ENCODE measurements at places on chromosomes 5 and 9.

DNA sequence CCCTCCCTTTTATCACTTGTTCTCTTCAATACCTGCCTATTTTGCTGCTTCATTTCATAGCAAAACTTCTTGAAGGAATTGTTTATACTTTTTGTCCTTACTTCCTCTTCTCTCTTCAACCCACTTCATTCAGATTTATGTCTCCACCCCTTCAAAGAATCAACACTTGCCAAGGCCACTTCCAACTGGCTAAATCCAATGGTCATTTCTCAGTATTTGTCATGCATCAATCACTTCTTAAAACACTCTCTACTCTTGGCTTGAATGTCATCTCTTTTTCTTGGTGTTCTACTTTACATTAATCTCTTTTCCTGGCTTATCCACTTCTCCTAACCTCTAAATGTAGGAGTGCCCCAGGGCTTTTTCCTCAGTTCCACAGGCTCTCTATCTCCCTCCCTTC is 8.3 kb upstream of the FCHO2 start:
- DNase-seq: no peak

DNA sequence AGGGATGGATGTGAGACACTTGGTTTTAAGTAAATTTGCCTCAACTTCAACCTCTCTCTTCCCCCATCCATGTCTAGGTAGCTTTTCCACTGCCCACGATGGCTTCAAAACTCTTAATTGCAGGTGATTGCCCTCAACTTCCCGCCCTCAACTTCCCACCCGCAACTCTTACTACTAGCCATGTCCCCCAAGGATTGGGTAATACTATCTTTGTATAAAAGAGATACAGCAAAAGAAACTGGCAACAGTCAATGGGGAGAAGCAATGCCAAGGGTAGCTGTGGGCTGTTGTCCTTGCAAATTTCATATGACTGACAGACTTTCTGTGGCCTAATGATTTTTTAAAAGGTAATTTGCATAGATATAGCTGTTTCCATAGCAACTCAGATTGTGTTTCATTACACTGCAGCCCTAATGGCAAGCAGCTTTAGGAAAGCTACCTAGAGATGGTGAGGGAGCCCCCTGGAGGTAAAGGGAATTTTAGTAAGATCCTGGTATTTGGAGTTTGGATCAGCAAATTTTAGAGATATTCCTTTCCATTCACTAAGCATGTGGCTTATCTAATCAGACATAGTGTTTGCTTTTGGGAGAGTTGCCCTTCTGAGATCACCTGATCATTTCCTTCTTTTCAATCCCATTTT is 421.5 kb upstream of the DAP start:
- peak; percentile 8 for DNase-seq

DNA sequence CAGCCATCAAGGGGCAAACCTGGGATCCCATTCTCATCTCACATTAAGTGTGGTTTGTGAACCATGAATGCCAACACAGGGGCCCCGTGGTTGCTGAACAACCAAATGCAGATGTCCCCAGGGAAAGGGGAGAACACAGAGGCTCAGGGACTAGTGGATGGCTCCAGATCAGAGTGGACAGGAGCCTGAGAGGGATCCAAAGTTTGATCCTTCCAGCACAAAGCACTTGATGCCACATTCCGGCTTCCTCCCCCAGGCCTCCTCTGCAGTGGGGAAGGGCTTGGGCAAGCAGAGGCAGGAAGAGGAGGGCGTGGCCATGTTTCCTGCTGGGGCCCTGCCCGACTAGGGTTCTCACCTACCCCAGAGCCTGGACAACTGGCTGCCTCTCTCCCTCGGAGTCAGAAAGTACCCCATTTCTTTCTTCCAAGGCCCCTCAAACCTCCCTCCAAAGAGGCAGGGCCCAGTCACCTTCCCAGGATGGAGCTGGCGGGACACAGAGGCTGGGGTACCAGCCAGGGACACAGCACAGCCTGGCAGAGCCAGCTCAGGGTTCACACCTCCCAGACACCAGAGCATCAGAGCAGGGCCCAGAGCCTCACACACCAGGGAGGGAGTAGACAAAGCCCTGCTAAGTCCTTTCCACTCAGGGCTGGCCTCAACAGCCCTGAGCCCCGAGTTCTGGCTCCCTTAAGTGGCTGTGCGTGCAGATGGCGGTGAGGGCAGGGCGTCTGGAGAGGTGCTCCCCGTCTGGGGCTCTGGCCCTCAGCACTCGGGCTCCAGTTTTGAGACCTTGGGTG is 4.3 kb upstream of the RNF44 start:
- no peak for DNase-seq

DNA sequence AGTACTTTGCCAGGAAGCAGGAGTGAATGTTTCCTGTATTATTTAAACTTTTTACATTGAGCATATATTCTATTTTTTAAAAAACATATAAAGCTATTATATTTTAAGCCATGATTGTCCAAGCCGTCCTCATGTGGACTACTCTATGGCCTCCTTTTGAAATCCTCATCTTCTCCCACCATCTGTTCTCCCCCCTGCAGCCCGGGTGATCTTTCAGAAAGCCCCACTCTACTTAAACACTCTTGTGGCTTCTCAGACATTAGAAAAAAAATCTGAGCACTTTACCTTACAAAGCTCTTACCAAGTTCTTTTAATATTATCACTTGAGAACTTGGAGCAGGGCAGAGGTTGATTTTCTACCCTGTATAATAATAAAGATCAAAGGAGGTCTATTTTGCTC is 95.4 kb downstream of the CAVIN4 start:
- DNase-seq: no peak

DNA sequence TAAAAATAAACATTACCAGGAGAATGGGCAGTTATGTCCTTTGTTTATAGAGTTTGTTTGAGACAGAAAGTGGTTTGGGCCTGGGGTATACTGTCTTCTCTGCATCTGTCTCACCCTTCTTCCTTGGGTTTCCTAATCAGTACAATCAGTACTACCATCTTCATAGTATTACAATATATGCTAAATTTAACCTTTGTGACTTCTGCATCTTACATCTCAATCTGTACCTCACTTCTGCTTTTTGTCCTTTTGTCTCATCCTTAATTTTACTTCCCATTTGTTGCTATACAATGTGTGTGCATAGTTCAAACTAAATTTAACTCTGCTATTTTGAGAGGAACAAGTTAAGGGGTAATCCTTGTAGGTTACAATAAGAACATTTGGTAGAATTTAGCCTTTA is 19.6 kb downstream of the FBXO38 start:
- no peak for DNase-seq

- no peak for DNase-seq
Measured at GRCh38 chr9:34512131-34513078, 10.4 kb downstream of the ENHO start.

Data from fibroblast of skin of left quadriceps (primary cell).